ENCODE measurements at places on chromosomes 3 and 15.

GRCh38 chr15:77015646-77016320, 20.9 kb downstream of the PSTPIP1 start:
- no peak for DNase-seq

DNA sequence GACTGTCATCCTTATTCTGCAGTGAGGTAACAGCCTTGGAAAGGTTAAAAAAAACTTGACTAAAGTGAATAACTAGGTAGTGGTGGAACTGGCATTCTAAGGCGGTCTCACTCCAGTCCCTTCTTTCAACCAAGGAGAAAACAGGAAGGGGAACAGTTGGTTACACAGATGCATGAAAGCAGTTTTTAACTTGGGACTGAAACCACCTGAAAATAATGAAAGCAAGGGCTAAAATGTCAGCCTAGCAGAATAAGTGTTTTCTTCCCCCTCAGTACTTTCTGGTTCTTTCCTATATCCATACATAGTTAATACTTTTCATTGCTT, 748 bp upstream of the AVEN start:
- DNase-seq = no peak

GRCh38 chr15:98620020-98620419, 28.3 kb upstream of the IGF1R start:
- DNase-seq = no peak

- DNase-seq = no peak
These were observed 205.3 kb upstream of the LINGO1 start for GRCh38 chr15:77838061-77838460.

DNA sequence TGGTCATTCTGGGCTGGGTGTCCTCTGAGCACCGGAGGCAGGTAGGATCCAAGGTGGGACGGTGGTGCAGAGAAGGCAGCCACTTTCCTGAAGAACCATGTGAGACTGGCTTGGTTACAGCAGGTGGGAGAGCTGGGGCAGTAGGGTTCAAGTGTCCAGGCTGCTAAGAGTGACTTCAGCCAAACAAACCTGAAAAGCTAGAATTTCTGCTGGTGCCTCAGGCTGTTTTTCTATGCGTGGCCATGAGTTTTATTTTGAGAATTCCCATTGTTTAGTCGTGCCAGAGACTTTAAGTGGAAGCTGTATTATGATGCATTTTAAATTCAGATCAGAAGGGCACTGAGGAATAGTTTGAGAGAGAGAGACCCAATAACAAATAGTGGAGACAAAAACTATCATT, 20.1 kb downstream of the USP13 start:
- no peak for DNase-seq

- no peak for DNase-seq
These were observed 819 bp downstream of the KLHL40 start for GRCh38 chr3:42685891-42686820.

Measured in stimulated activated CD8-positive, alpha-beta memory T cell treated with anti-CD3 and anti-CD28 coated beads, Interleukin-4, amount 100 ng/mL, for 1 hour (primary cell).